Activated CD8-positive, alpha-beta memory T cell treated with anti-CD3 and anti-CD28 coated beads for 48 hours (primary cell): ENCODE measurements at places on chromosomes 13 and 19.

- DNase-seq = no peak
These were observed 42.4 kb downstream of the ADGRE3 start for GRCh38 chr19:14632286-14632685.

- no peak for DNase-seq
These were observed 94.7 kb downstream of the RNASEH2B start for GRCh38 chr13:51004111-51004865.

- DNase-seq = no peak
These were observed 160.2 kb downstream of the SLC7A1 start for GRCh38 chr13:29435125-29435911.

DNA sequence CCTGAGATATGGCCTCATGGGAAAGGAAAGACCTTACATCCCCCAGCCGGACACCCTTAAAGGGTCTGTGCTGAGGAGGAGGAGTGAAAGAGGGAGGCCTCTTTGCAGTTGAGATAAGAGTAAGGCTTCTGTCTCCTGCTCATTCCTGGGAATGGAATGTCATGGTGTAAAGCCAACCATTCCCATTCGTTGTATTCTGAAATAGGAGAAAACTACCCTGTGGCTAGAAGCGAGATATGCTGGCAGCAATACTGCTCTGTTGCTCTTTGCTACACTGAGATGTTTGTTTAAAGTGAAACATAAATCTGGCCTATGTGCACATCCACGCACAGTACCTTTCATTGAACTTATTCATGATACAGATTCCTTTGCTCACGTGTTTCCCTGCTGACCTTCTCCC is 783 bp upstream of the ZNF587B start:
- no peak for DNase-seq

DNA sequence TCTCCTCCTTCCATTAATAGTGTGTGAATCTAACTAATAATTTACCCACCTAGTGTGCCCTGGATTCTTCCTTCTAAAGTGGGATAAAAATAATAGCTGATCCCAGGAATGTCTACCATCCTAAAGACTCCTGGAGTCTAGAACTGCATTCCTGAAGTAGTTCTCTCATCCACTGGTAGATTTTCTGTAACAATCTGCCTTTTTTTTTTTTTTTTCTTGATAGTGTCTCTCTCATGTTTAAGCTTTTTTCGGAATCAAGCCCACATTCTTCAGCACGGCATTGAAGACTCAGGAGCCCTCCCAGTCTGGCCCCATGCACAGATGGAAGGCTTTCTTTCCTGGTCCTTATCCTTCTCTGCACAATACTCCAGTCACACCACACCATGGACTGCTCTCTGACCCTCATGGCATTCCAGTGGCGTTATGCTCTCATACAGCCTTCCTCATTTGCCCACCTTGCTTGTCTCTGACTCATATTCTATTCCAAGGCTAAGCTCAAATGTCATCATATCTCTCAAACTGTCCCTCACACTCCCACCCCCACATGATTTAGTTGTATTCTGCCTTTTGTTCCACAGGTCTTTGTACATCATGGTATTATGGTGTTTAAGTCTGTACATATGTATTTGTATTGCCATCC is 68.7 kb upstream of the FRY start:
- no peak for DNase-seq

- DNase-seq = no peak
These were observed 13.9 kb downstream of the TTYH1 start for GRCh38 chr19:54429176-54429495.

GRCh38 chr13:98599502-98600328 is 22.8 kb upstream of the STK24 start:
- DNase-seq = no peak

DNA sequence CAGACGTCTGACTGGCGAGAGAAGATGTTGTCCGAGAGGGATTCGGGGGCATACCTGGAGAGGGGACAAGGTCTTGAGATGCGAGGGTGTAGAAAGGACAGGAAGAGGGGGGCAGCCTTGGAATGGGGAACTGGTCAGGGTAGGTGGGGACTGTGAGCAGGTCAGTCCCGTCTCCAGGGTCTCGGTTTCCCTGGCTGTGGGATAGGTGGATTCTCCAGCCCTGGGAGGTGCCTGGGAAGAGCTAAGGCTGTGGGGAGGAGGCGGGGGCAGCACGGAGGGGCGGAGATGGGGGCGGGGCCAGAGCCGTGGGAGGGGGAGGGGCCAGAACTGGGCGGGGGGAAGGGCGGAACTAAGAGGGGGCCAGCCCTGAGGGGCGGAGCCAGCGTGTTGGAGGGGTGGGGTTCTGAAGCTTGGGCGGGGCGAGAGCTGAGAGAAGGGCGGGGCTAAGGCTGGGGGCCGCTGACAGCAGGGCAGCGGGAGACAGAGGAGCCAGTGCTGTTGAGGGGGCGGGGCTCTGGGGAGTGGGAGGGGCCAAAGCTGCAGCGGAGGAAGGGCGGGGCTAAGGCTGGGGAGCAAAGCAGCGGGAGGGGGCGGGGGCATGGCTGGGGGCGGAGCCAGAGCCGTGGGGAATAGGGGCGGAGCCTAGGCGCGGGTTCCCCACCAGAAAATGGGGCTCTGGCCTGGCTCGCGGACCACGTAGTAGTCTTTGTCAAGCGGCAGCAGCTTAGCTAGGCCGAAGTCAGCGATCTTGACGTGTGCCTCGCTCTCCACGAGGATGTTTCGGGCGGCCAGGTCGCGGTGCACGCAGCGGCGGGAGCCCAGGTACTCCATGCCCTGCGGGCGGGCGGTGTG is 9.5 kb upstream of the INSL3 start:
- no peak for DNase-seq

DNA sequence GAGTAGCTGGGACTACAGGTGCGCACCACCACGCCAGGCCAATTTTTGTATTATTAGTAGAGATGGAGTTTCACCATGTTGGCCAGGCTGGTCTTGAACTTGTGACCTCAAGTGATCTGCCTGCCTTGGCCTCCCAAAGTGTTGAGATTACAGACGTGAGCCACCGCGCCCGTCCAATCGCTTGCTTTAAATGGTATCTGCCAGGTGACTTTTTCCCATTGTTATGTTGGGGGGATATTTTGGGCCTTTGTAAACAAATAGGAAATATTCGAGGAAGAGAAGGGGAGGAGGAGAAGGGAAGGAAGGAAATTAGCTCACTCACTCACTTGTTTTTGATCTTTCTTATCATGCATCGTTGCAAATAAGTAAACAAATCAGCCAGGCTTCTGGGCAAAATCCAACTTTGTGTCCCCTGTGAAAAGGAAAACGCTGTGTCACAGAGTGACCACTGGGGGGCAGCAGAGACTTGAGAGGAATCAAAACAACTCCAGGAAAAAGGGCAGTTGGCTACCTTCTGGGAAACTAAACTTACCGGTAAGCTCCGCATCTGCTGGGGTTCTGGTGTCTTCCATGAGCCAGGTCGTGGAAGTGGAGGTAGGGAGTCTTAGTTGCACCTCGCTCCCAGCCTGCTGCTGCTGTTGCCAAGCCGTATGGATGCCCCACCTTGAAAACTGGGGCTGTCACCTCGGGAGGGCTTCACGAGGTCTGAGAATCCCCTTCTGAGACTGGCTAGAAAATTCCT is 9.3 kb upstream of the RANBP3 start:
- peak; percentile 73 for DNase-seq

- no peak for DNase-seq
These were observed 467.5 kb downstream of the DIAPH3 start for GRCh38 chr13:59696271-59696670.

DNA sequence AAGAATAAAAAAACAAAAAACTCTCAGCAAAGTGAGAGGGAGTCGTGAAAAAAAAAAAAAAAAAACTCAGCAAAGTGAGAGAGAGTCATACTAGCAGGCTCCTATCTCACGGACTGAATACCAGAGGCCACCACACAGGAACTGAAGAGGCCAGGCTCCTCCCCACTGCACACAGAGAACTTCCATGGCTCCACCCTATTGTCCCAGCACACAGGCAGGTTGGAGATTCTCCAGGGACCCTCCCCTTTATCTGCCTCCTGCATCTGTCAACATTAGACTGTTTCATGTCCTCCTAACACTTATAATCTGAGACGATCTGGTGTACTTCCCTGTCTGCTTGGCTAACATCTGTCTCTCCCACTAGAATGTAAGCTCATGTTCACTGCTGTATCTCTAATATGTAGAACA is 37.0 kb upstream of the FARP1 start:
- no peak for DNase-seq
